ENCODE measurements at places on chromosomes 3 and 15.

GRCh38 chr3:21587894-21588293, 163.1 kb downstream of the ZNF385D start:
- no peak for DNase-seq

GRCh38 chr15:40270246-40270995, 12.4 kb downstream of the ANKRD63 start:
- DNase-seq = no peak

DNA sequence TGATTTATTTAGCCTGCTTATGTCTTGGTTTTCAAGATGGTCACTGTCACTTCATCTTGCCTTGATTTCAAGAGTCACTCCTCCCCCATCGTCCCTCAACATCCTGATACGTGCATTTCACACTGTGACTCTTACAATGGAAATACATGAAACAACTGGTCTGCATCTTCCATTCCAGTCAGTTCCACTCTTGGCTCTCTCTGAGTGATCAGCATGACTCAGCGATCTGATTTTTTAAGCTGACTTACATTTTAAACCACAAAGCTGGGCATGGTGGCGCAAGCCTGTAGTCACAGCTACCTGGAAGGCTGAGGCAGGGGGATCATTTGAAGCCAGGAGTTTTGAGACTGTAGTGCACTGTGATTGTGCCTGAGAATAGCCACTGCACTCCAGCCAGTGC, 271.2 kb upstream of the ROPN1 start:
- no peak for DNase-seq

GRCh38 chr3:149145974-149146373, 16.5 kb downstream of the HPS3 start:
- no peak for DNase-seq

DNA sequence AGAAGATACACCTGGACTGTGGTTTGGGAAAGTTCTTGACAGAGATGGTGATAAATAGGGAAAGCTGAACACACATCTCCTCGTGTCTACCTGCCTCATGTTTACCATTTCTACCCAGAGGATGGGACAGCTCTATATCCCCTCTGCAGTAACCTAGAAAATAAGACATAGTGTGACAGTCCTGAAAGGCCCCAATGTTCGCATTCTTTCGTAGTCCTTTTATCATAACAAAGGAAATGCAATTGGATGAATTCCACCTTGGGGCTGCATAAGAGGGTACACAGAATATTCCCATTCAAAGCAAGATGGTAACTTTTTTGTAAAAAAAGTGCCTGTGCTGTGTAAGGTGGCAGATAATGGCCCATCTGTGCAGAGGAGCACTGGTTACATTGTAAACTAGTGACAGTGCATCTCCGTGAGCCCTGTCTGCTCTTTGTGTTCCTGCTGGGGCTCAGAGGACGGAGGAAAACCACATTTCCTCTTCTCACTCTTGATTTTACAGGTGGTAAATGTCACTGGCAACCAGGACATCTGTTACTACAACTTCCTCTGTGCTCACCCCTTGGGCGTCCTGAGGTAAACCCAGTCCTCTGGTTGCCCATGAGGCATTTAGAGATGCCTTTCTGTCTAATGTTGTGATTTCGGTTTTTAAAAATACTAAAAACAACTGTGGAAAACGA, 74.3 kb downstream of the SIDT1 start:
- no peak for DNase-seq

DNA sequence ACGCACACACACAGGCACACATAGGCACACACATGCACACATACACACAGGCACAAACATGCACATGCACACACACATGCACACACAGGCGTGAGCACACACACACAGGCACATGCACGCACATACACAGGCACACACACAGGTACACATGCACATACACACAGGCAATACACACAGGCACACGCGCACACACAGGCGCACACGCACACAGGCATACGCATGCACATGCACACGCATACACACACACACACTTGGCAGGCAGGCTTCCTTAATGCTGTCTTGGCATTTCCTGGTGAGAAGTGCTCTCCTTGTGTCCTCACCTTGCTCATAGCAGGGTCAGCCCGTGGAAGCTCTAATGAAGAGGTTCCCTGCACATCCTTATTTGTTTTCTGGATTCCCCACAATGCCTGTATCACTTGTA, 8.4 kb upstream of the SLCO2A1 start:
- DNase-seq = no peak

- DNase-seq = no peak
Measured at GRCh38 chr3:49004352-49005302, 2.6 kb upstream of the WDR6 start.

DNA sequence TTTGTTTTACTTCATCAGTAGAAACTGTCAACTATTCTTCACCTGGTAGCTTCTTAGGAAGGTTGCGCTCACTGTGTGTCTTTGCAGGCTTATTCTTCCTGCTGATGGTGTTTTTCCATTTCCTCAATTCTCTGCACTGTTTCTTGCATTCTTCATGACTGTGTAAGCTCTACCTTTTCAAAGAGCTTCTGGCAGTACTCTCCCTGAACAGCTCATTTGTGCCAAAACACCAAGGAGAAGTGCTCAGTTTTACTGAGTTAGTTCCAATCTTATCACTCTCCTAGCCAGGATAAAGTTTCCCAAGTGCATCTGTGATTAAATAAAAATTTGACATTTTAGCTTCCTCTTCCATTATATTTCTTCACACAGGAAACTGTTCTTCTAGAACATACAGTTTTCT, 339.8 kb downstream of the EPHA3 start:
- no peak for DNase-seq

- no peak for DNase-seq
Measured at GRCh38 chr3:2261747-2262146, 163.1 kb downstream of the CNTN4 start.

DNA sequence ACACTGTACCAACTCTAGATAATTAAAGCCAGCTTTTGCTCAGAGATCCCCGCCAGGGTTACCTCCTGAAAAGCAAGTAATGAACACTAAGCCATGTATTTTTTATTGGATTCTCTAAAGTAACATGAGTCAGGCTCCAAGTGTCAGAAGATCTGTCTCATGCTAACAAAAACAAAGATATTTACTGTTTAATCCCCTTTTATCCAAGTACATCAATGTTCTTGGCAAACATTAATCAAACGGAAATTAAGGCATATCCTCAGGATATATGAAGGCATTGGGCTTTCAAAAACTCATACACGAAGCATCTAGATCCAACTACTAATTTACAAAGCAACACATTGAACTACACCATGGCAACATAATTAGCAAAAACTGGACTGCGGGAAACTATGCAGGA, 37.2 kb downstream of the MYO5A start:
- no peak for DNase-seq

- DNase-seq = no peak
Measured at GRCh38 chr15:88716543-88717381, 77.9 kb downstream of the ISG20 start.

- no peak for DNase-seq
Measured at GRCh38 chr3:65902304-65902793, 136.4 kb downstream of the MAGI1 start.

- DNase-seq = no peak
Measured at GRCh38 chr15:71301958-71302621, 186.8 kb downstream of the THSD4 start.

DNA sequence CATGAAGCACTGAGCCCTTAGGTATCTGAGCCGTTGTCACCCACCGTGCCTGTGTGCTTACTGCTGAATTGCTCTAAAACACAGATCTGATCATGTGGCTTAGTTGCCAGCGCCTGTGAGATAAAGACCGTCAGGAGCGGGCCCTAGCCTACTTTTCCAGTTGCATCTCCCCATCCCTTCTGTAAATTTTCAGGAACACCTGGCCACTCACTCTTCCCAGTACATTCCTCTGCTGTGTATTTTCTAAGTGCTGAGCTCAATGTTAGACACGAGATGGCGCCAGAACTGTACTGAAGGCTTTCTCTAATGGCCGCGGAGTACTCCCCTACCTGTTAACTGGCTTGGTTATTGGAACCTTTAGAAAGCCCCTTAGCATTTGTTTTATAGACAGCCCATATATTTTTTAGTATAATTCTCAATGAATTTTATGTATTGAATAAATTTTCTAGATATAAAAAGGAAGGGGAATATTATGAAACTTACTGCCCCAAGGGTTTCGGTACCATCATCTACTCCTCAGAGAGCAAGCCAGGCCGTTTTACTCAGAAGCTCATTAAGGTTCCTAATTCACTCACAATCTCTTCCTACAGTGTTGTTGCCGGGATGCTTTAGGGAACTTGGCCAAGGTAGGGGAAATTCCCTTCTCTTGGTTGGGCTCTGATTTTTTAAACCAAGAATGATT, 16.7 kb upstream of the WNT7A start:
- DNase-seq = no peak

DNA sequence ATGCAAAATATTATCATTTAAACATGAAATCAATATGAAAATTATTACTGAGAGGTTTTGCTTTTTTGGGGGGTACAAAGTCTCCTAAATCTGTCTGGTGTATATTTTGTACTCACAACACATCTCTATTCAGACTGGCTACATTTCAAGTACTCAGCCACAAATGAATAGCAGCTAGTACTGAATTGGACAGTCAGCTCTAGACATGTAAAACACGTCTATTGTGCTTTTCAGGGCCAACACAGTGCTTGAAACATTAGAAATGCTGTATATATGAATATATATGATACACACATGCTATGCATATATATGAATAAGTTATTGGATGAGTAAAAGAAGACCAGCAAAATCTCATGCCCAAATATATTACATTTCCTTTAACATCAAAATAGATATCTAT, 103.8 kb upstream of the CFAP20DC start:
- DNase-seq = no peak

- no peak for DNase-seq
Measured at GRCh38 chr15:79352206-79352605, 41.3 kb downstream of the TMED3 start.

GRCh38 chr3:169171739-169172138, 491.8 kb downstream of the MECOM start:
- DNase-seq = no peak

- no peak for DNase-seq
Measured at GRCh38 chr15:79494384-79494909, 62.3 kb downstream of the MINAR1 start.

- DNase-seq = no peak
Measured at GRCh38 chr3:107416138-107416537, 38.9 kb downstream of the CCDC54 start.

DNA sequence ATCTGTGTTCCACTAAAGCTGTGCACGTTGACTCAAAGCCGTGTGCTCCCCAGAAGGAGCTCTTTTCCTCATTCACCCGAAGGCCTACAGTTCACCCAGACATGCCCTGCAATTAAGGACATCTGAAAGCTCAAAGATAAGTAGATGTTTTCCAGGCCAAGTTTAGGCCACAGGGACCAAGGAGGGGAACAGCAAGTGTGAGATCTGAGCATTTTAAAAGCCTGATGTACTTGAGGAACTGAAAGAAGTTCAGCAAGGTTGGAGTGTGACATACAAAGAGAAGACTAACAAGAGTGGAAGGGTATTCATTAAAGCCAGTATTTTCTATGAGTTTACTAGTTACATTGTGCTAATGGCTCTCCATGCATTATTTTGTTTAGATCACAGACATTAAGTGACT, 68.0 kb downstream of the CASR start:
- no peak for DNase-seq

- DNase-seq = no peak
Measured at GRCh38 chr3:46706771-46707582, 5.8 kb downstream of the TMIE start.

- no peak for DNase-seq
Measured at GRCh38 chr3:72067721-72068120, 282.8 kb upstream of the PROK2 start.

DNA sequence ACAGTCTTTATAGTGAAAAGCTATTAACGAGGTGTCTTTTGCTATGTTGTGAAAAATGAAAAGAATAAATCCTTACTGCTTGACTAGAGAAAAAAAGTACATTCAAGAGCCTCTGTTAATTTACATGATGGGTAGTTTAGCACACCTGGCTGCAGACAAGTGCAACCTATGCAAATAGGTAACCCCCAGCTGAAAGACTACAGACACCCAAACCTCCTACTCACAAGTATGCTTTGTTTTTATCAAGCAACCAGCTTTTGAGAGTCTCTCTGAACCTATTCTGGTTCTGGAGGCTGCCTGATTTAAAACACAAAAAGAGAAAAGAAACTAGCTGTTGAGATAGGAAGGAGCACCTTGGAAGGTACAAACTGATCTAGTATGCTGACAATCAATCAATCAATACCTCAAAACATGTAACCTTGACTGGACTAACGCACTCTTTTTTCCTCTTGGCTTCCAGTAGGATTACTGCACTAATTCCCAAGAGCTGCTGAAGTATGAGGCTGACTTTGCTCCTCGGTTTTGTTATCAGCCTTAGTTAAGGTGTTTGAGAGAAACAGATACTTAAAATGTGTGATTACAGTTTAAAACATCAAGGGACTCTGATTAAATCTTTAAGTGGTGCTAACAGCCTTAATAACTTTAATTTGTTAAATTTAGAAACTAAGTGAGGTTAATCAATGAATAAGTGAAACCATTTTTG, 63.6 kb downstream of the OSBPL10 start:
- DNase-seq = no peak

DNA sequence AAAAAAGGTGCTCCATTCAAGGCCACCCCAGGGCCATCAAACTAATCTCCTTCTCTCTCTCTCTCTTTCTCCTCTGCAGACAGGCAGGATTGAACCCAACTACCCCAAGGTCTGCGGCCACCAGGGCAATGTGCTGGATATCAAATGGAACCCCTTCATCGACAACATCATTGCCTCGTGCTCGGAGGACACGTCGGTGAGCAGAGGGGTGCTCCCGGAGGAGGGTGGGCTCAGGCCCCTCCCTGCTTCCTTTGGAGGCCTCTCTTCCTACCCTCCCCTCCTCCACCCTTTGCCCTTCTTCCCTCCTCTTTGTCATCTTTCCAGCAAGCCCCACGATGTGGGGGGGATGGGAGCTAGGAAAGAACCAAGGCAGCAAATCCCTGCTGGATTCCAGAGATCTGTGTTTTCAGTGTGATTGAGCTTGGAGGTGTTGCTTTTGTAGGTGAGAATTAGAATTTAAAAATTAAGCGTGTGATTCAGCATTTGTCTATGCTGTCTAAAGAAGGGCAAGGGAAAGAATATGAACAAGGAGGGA, 116.3 kb downstream of the CORO2B start:
- DNase-seq = no peak

GRCh38 chr3:64728994-64729393, 41.2 kb upstream of the ADAMTS9 start:
- no peak for DNase-seq

GRCh38 chr3:126548556-126549466, 9.9 kb downstream of the C3orf22 start:
- no peak for DNase-seq

DNA sequence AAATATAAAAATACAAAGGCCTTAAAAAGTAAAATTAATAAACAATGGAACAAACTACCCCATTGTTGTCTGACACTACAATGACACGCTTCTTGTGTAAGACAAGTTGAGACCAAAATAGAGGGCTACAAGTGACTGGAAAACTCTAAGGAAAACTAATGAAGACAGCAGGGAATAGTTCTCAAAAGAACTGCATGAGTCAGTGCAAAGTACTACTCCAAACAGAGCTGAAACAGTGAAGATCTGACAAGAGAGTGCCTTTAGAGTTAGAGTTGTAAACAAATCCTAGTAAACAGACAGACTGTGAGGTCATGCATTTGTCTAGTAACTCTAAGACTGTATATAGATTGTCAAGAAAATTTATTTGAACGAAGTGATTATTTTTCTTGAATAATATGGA, 233.9 kb downstream of the BBX start:
- DNase-seq = no peak
